ENCODE measurements at places on chromosomes 7 and 10.

DNA sequence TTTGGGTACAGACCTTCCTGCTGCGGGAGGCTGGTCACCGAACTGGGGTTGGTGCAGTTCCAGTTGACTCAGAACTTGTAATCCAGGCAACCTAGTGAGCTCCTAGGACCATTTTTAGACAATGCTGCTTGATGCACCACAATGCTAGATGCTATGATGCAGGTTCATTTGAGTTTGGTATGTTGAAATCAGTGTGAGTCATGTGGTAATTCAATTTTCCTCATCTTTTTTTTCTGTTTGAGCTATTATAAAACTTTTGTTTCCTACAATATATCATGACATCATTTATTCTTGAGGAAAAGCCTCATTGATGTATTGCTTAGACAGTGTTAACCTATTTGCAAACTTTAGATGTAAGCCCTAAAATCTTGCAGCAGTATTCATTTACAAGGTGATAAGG lies 40.9 kb upstream of the MTPN start:
- peak; percentile 3 for DNase-seq

DNA sequence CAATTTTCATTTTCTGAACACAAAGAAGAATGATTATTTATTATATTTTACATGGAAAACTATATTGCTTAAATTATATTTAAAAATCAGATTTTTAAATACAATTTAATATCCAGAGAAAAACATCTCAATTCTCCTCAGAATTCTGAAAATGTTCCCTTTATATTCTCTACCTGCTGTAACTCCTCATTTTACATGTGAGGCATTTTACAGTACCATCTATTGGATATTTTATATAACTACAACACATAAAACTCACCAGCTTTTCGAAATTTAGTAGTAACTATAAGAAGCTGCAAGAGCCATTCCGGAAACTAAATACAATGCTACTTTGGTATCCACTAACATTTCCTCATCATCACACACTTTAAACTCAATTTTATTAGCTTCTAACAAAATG lies 264.6 kb downstream of the DGKB start:
- no peak for DNase-seq

GRCh38 chr10:30639946-30640786 lies 10.6 kb upstream of the LYZL2 start:
- no peak for DNase-seq

DNA sequence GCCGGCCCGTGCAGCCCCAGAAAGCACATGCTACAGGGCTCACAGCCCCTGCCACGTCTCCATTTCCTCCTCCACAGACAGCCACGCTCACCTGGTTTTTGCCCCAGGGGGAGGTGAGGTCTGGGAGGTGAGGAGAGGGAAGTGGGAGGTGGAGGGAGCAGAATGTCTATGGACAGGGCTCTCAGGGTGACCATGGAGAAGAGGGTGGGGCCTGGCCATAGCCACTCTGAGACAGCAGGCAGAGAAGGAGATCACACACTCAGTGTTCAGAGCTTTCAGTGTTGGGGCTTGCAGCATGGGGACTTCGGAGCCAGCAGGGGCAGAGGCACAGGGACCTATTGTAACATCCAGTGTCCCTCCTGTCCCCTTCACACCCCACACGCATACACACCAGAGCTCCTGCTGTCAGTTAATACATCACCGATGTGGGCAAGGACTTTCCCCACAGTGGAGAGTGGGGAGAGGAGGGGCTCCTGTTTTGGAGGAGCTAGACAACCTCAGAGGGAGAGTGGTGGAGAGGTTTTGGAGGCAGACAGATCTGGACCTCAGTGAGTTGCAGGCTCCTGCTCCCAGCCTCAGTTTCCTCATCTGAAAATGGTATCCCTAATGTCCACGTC lies 14.4 kb downstream of the WDFY4 start:
- no peak for DNase-seq

GRCh38 chr10:95559471-95559870 lies 1.7 kb downstream of the SORBS1 start:
- no peak for DNase-seq

Measured in MG63 (cell line).